ENCODE measurements at places on chromosomes 13 and 19.
A peak's percentile ranks its signal among the peaks of the same experiment; 100 is the strongest.

- DNase-seq: no peak
Measured at GRCh38 chr19:34994286-34994642, 5.9 kb upstream of the GRAMD1A start.

- no peak for DNase-seq
Measured at GRCh38 chr13:57824121-57824520, 192.6 kb downstream of the PCDH17 start.

DNA sequence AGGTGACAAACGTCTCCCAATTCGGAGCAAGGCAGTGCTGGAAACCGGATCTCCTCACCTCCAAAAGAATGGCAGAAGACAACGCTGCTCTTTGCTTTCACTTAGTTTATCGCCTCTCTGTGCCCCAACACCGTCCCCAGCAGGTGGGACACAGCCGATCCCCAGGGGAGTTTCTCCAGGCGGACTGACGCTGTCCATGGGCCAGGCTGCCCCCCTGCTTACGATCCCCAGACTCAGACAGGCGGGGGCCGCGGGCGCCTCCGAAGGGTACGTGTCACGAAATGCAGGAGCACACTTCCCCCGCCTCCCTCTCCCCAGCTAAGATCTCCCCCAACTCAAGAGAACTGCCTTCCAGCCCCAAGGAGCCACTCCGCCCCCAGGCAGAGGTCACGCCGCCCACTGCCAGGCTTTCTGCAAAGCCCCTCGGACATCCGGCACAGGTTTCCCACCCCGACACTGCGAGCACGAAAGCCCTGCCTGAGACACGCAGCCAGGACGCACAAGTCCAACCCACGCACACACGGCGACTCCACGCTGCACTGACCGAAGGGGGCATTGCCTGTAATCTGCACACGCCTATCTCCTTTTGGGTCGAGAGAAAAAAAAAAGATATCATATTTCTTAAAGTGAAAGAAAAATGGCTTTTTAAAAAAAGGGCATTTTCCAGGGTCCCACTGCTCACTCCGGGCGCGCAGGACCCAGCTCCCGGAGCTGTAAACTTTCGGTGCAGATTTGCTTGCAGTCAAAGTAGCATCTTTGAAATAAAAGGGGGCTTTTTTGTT is 2.0 kb downstream of the SPRY2 start:
- DNase-seq: peak; percentile 62

GRCh38 chr19:51690454-51691073 is 2.6 kb upstream of the SPACA6 start:
- DNase-seq: peak; percentile 76

- DNase-seq: no peak
Measured at GRCh38 chr19:2164020-2164998, 576 bp downstream of the DOT1L start.

- DNase-seq: no peak
Measured at GRCh38 chr13:96851856-96852445, 142.3 kb downstream of the OXGR1 start.

DNA sequence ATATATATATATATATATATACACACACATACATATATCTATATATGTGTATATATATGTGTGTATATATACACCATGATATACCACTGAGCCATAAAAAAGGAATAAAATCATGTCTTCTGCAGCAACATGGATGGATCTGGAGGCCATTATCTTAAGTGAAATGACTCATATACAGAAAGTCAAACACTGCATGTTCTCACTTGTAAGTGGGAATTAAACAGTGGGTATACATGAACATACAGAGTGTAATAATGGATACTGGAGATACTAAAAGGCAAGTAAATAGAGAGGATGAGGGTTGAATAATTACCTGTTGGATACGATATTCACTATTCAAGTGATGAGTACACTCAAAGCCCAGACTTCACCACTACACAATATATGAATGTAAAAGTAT is 332.6 kb downstream of the SLITRK1 start:
- DNase-seq: no peak

- no peak for DNase-seq
Measured at GRCh38 chr13:44780591-44781280, 204.6 kb upstream of the TSC22D1 start.

- DNase-seq: no peak
Measured at GRCh38 chr13:50518781-50519201, 324.7 kb downstream of the DLEU7 start.

DNA sequence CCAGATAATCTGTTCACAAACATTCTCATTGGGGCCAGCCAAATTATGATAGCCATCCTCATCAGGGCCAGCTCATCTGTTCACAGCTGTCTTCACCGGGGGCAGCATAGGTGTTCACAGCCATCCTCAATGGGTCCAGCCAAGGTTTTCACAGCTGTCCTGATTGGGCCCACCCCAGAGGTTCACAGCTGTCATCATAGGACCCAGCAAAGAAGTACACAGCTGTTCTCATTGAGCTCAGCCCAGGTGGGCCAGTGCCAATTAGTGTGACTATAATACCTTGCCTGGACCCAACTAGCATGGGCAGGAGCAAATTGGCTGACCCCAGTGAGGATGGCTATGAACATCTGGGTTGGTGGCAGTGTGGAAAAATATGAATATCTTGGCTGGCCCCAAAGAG is 1166.0 kb downstream of the UQCRFS1 start:
- DNase-seq: no peak

DNA sequence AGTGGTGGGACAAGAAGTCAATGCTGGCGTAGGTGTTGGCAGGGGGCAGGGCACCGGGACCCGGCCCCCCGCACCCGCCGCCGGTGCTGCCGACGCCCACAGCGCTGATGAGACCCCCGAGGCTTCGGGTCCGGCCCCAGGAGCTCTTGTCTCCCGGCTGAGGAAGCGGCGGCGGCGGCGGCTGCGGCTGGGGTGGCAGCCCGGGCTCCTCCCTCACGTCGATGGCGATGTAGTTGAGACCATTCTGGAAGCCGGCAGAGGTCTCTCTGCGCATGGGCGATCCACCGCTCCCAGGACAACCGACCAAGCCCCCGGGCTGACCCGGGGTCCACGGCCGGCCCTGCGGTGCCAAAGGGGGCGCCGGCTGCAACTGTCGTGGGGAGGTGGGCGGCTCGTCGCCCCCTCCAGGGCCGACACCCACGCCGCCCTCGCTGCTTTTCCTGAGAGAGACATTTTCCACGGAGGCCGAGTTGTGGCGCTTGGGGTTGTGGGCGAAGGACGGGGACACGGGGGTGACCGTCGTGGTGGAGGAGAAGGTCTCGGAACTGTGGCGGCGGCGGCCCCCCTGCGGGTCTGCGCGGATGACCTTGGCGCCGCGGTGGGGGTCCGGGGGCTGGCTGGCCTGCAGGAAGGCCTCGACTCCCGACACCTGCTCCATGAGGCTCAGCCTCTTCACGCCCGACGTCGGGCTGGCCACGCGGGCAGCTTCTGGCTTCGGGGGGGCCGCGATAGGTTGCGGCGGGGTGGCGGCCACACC is 4.1 kb downstream of the IRS2 start:
- no peak for DNase-seq

- DNase-seq: no peak
Measured at GRCh38 chr13:100755891-100756290, 81.3 kb upstream of the TMTC4 start.

DNA sequence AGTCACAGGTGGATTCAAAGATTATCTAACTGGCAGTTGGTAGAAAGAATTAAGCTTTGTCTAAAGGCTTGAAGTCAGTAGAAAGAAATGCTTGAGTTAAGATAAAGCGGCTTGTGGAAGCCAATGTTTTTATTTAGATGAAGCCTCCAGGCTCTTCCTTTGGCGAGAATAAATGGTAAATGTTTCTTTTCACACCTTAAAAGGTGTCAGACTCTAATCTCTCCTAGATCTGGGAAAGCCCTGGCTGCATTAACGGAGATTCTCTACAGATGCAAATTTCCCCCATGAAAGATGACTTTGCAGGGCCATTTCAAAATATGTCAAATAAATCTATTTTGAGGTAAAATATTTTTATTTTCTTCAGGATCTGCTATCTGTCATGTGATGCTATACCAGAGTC is 37.8 kb upstream of the PCCA start:
- DNase-seq: no peak

DNA sequence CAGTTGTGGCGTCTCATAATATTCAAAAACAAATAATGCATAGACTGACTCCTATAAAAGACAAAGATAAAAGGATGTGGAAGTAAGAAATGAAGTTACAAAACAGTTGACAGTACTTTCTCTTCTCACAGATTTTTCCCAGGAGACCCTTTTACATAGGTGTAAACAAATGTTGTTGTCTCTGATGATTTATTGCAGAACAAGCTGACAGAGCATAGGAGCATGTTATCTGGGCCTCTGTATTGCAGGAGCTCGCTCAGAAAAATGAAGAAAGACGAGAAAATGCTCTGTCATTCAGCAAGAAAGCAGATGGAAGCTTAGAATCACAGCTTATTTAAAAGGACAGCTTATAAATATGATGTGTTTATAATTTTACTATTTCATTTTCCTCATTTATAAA is 353.6 kb upstream of the GPC6 start:
- DNase-seq: no peak

DNA sequence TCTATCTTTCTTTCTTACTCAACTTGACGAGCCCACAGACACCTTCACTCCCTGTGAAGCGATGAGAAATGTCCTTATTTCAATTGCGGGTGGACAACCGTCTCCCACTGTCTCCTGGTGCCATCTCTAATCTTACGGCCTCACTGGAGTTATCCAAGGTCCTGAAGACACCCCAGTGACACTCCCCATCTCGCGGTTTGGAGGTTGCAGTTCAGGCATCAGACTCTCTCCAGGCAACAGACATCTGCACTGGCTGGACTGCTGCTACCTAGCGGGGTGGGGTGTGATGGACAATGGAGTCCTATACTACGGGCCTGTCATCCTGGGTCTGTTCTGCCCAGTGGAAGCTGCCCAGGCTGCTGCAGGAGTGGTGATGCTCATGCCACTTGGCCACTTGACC is 18.3 kb upstream of the IRS2 start:
- DNase-seq: no peak

DNA sequence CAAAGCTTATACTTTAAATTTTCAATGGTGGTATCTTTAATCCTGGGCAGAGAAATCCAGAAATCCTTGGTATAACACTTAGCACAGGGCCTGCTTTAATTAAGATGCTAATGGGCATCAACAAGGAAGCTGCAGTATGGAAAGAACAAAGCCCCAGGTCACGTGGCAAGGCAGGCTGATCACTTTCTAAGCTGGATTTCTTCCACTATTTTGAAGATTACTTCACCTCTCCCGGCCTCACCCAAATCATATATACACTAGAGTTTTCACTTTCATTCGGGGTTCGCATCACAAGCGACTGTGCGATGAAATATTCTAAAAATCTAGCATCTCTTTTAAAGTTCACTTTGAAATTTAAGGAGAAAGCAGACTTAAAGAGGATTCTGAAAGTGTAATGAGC is 71.8 kb downstream of the STARD13 start:
- no peak for DNase-seq

DNA sequence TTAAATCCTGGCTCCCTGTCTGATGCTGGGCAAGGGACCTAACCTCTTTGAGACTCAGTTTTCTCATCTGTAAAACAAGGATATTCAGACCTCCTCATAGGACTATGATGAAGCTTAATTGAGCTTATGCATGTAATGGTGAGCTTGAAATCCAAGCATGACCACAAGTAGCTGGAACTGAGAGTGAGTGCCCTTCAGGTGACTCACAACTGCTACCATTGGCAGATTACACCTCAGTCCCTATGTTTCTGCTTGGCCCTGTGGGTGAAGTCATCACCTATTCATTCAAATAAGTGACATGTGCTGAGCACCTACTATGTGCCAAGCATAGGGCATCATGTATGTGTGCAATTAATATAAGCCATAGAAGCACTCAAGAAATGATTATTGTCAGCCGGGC is 25.7 kb downstream of the NOVA2 start:
- peak; percentile 11 for DNase-seq

GRCh38 chr19:39470724-39471339 is 9.8 kb upstream of the TIMM50 start:
- no peak for DNase-seq

DNA sequence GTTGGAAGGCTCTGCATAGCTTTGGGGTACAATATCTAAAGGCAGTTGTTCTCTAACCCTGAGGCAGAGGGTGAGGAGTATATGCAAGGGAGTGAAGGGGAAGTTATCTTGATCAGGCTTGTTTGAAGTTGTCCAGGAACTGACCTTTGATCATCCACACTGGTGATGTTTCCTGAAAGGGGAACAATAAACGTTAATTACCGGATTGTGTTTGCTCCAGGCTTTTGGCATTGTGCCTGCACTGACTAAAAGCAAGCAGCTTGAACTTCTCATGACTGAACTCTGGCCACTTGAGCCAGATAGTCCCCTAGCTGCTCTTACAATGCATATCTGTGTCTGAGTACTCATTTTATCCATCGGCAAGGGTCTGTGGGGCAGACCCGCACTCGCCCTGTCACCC is 27.0 kb upstream of the ZNF726 start:
- DNase-seq: no peak

- no peak for DNase-seq
Measured at GRCh38 chr13:66348745-66349690, 881.1 kb downstream of the PCDH9 start.

DNA sequence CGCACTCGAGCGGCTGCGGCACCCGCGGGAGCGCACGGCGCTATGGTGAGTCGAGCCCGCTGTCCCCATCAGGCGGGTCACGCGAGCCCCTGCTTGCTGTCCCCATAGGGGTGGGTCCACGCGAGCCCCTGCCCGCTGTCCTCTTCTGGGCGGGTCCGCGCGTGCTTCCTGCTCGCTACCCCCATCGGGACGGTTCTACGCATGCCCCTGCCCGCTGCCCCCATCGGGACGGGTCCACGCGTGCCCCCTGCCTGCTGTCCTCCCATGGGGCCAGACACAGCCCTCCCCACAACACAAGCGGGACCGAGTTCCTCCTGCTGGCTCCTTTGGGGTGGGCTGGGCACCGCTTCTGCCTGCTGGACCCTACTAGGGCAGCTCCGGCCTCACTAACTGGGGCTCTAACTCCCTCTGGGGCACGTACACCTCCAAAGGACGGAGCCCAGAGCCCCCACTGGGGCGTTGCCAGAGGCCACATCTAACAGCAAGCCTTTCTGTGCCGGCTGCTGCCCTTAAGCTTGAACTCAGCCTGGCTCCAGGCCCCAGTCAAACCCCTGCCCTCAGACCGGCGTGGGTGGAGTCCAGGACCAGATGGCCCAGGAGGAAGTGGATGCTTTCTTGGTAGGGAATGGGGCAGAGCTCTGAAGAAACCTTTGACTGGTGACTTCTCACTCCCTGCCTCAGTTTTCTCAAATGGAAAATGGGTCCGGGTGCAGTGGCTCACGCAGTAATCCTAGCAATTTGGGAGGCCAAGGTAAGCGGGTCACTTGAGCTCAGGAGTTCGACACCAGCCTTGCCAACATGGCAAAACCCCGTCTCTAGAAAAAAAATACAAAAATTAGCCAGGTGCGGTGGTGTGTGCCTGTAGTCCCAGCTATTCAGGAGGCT is 722 bp downstream of the COLGALT1 start:
- DNase-seq: peak; percentile 67
